ENCODE measurements at places on chromosomes 3 and 15.

- DNase-seq: peak; percentile 32
Observed at GRCh38 chr3:120418866-120419490, 31.8 kb downstream of the FSTL1 start.

DNA sequence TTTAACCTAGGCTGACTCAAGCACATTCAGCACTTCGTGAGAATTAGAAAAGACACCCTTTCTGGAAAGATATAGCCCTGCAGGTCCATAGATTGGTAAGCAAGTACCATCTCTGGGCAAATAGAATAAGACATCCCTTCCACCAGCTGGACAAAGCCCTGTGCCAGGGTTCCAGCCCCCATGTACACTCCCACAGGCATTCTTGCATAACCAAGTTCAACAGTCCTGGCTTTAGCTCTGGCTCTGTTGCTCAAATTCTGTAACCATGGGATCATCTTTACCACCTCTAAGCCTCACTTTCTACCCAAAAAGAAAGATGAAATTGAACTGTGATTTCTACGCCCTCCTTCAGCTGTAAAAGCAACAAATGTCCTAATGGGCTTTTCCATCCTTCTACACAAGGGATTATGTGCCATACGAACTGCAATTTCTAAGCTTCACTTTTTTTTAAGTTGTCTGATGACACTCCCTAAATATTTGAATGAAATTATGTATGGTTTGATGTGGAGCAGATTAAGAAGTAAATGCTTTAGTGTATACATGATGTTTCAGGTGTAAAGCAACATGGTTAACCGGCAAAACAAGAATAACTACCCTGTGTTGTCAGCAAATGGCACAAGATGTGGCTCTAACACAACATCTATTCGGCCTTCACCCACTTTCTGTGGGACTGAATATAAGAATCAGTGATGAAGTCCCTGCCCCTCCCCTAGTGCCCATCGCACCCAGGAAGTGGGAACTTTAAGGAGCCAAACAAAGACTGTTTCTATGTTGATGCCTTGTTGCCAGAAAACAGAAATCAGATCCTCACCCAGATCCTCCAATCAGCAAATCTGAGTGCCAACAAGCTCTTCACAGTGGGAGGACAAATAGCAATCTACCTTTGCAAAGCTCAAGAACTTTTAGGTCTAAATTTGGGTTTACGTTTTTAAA lies 165.7 kb downstream of the P3H2 start:
- DNase-seq: no peak

DNA sequence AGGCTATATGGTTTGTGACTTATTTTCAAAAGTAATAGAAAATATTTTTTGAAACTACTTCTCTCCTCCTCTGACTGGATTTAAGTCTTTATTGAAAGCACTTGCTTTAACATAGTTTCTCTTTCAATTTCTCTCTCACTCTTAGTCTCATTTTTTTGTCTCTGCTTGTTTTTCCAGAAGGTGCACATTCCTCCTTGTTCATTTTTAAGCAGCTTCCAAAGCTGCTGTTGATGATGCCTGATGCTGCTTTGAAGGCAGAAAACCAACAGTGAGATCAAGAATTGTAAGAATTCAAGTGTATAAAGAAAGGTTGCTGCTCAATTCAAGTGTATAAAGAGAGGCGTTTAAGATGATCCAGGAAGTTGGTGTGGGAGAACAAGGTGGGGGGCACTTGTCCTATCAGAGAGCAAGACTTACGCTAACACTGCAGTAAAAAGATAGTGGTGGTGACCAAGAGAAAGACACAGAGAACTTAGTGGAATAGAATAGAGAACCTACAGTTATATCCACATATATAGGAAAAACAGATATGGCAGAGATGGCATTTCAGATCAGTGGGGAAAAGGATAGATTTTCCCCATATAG lies 12.1 kb downstream of the NR2C2 start:
- no peak for DNase-seq

- DNase-seq: no peak
Observed at GRCh38 chr15:65304381-65305149, at the start of gene RNU5B-1. Gene RNU5B-1, plus strand, starts transcription at chr15:65304677.

DNA sequence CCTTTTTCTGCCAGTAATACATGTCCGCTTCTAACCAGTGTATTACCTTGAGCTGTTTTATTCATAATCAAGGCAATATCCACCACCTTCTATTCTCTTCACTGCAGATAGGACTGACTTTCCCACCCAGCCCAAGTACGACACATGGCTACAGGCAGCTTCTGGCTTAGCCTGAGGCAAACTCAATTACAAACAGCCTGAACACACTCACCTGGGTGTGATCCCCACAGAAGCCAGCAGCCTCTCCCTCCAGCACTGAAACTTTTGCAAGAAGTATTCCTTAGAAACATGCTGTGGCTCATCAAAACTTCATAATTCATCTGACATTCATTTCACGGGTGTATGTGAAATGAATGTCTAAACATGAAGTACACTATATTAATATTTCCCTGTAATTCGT lies 13.5 kb upstream of the KCNMB3 start:
- DNase-seq: no peak

DNA sequence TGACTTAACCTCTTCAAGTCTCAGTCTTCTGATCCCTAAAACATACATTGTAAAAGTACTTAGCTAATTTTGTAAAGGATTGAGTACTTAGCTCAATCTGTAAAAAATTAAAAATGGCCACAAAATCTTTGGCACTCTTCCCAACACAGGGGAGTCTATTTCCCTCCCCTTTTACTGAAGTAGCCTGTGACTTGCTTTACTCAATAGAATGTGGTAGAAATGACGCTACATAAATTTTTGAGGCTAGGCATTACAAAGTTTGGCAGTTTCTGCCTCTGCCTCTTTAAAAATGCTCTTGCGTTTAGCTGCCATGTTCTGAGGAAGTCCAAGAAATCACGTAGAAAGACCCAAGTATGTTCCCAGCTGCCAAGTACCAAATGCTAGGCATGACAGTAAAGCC lies 80.2 kb downstream of the CBLB start:
- DNase-seq: no peak

DNA sequence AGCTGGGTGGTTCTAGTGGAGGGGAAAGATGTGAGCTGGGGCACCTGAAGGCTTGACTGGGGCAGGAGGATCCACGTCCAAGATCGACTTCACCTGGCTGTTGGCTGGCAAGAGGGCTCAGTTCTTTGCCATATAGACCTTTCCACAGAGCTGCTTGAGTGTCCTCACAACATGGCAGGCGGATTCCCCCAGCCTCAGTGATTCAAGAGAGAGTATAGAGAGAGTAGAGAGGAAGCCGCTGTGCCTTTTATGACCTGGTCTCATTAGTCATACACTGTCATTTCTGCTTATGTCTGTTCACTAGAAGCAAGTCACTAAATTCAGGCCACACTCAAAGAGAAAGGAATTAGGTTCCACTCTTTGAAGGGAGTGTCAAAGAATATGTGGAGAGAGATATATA lies 101.6 kb downstream of the APBA2 start:
- no peak for DNase-seq

Data from 8988T (cell line).